ENCODE measurements at places on chromosomes 3 and 15. TPM values are rescaled to one million over a fixed set of nuclear protein-coding genes. Genes with fewer than 3 reads are reported as not detected.

The GPR15 gene
- total RNA-seq: 0.19 TPM

DNA sequence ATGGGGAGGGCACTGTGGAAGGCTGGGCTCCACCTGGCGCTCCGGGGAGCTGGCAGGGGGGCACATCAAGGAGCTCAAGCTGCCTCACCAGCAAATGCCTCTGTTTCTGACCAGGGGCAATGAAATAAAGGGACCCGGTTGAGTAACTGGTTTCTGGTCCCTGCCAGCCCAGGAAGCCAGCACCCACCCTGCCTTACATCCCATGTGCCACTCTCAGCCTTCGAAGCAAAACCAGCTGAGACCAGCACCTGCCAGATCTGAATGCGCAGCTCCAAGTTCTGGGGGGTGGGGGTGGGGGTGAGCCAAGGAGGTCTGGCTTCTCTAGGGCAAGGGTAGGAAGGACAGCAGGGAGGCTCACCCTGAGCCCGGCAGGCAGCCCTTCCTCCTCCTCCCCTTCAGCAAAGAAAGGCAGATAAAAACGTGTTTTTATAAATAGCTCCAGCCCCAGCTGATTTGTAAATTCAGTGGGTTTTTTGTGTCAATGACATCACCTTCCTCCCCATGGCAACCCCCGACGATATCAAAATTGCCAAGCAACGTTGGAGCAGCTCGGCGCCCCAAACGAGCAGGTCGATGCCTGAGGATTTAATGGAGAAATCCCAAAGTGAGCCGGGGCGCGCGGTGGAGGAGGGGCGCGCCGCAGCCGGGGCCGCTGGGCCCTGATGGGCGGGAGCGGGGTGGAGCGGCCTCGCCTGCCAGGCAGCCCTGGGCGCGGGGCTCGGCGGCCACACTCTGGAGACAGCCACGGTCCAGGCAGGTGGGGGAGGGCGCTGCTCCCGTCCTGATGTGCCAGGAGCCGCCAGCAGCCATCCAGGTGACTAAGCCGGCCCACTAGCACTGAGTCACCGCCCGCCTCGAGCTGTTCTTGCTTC, at the start of gene PAK6:
PAK6 (plus strand) TSS at position 532 of the 872 bp plus-strand sequence. CDS start 25,723 bp downstream, outside the sequence.
- DNase-seq: peak; percentile 71

DNA sequence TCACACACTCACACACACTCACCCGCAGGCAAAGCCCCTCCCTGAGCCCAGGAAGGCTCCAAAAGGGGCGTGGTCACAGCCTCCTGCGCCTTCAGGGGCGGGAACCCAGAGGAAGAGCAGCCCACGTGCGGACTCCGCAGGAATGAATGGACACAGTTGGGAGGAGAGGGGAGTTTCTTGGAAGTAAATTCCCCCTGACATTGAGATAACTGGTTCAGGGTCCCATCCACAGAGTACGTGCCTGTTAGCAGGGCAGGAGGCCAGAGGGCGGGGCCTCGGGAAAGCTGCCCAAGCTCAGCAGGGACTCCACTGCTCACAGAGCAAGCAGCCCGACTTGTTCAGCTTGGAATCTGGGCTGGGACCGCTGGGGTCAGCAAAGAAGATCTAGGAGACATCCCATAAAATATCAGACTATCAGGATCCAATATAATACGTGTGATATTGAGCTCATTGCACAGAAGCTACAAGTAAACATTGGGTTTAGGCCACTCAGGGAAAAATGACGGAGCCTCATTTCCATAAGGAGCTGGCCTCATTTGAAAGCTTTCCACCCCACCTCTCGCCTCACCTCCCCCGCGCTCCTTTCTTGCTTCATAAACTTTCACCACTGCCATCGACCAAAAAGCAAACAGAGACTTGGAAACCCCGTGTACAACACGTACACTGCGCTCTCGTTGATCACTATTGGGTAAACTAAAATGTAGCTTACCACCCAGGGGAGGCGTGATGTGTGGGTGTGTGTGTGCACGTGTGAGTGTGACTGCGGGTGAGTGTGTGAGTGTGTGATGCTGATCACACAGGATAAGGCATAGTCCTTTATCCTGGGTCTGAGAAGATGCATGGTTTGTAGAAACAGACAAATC, 36.0 kb downstream of the TM2D3 start:
- peak; percentile 61 for DNase-seq

DNA sequence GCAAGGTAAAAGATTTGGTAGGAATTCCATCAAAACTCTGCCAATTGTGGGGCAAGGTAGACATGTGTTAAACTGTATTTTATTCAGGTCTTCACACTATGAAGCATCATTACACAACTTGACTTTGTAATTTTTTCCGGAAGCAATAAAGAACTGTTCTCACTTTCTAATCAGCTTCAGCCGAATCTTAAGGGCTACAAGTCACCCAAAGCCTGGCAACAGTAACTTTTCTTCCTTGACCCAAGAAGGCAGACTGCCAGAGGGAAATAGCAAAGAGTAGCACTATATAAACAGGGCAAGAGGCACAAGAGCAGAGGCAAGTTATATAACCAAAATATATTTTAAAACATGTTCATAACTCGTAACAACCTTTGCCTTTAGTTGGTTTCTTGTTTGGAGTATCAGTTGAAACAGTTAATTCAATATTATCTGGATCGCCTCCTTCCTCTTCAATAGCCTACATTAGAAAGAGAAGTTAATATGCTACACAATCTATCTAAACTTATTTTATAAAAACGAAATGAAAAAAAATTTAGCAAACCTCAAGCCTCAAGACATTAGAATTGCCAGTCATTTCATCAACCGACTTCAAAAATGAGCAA, 1.4 kb downstream of the SLTM start:
- DNase-seq: peak; percentile 43

DNA sequence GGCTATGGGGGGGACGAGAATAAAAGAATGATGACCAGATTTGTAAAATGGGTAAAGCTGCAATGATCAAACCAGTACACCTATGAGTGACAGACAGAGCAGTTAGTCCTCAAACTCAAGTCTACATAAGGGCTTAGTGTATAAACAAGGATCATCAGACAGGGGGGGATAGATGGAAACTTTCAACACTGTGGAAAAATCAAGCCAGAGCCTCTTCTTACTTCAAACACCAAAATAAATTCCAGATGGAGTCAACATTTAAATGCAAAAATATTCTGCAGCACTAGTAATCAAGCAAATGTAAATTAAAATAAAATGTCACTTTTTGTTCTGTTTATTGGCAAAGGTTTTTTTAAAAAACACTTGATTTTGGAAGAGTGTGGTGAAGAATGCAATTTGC, 205.9 kb upstream of the RGMA start:
- no peak for DNase-seq

- peak; percentile 71 for DNase-seq
Observed at GRCh38 chr15:76006136-76006778, 6.0 kb downstream of the NRG4 start.

The RARRES1 gene
- total RNA-seq: 6.3 TPM

The SMAD6 gene
- total RNA-seq: 13.1 TPM

The CDHR4 gene
- total RNA-seq: not detected

- DNase-seq: no peak
Observed at GRCh38 chr3:182487143-182487542, 306.2 kb upstream of the ATP11B start.

GRCh38 chr3:170760174-170760526, 109.8 kb downstream of the RPL22L1 start:
- DNase-seq: peak; percentile 25

The GTPBP8 gene
- total RNA-seq: 14.0 TPM

DNA sequence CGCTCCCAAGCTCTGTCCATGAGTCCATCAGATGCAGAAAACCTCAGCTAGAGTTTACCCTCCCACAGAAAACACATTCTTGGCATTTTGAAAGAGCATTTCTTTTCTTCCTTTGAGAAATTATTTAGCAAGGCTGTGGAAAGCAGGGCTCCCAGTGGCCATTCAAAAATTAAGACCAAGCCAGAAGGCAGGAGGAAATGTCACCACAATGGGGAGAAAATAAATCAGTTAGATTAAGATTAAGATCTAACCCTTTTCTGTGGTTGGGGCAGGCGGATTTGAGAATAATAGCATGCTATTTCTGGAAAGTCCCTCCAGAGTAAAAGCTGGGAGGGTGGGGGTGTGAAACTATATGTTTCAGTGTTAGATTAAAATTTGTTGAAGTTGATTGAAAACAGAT, 20.2 kb downstream of the LRIG1 start:
- DNase-seq: no peak

GRCh38 chr3:168914662-168915061, 748.9 kb downstream of the MECOM start:
- no peak for DNase-seq

GRCh38 chr3:87072446-87072845, 81.5 kb upstream of the VGLL3 start:
- DNase-seq: no peak

DNA sequence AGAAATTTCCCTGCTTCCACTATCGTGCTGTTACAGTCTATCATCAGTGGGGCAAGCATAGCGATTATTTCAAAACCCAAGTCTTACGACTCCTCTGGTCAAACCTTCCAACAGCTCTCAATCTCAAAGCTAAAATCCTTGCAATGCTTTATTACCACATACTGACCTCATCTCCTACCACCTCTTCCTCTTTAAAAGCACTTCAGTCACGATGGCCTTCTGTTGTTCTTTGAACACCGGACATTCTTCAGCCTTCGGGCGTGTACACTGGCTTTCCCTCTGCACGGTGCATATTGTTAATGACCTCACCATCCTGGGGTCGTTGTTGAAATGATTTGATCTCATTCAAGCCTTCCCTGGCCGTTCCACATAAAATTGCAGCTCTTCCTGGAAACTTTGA, 31.1 kb downstream of the MAGEL2 start:
- DNase-seq: no peak

DNA sequence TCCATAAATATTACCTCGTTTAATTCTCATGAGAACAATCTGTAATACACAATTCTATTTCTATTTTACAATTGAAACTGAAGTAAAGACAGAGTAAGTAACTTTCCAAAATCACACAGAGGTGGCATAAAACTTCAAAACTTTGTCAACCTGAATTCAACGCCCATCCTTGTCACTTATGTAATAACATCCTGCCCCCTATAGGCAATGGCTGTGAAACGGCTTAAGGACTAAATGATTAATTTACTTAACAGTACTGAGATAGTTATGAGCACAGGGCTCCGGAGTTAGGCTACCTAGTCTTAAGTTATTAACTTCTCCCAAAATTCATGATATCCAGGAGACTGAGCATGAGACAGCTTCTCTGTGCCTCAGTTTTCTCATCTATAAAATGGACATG, 293.1 kb upstream of the CHRM5 start:
- DNase-seq: no peak
